Natural killer cell (primary cell): ENCODE measurements at places on chromosomes 4 and X. TPM values are rescaled to one million over a fixed set of nuclear protein-coding genes. Genes with fewer than 3 reads are reported as not detected.

DNA sequence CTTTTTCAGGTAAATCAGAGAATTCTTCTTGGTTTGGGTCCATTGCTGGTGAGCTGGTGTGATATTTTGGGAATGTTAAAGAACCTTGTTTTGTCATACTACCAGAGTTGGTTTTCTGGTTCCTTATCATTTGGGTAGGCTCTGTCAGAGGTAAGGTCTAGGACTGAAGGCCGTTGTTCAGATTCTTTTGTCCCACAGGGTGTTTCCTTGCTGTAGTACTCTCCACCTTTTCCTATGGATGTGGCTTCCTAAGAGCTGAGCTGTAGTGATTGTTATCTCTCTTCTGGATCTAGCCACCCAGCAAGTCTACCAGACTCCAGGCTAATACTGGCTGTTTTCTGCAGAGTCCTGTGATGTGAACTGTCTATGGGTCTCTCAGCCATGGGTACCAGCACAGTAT lies 367.5 kb upstream of the GATB start:
- no peak overlapping the region for H3K27ac ChIP-seq
- no peaks in the 10 kb centered on the region for H3K36me3 ChIP-seq
- no peak for DNase-seq
- no peaks in the 10 kb centered on the region for H3K4me1 ChIP-seq
- H3K4me3 ChIP-seq, result no peak overlapping the region

GRCh38 chrX:11558972-11559371 lies 106.7 kb downstream of the ARHGAP6 start:
- no peak overlapping the region for H3K4me3 ChIP-seq
- no peaks in the 10 kb centered on the region for H3K36me3 ChIP-seq
- H3K27ac ChIP-seq, result no peak overlapping the region

DNA sequence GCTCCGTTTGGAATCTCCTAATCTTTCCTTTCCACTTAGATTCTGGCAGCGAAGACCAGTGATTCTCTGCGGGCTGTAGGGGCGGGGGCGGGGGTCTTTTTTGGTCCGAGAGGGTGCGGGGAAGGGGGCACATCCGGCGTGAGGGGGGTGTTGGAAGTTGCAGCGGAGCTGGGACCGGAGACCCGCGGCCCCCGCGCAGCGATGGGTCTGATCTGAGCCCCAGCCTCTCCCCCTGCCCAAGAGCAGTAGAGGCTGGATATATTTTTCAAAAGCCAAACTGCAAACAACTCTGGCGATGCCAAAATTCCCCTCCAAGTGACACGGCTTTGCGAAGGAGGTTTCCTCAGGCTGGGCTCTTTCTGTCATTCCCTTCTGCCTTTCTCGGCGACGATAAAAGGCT lies 355 bp downstream of the GRID2 start:
- no peaks in the 10 kb centered on the region for H3K4me1 ChIP-seq
- DNase-seq, result no peak
- no peak overlapping the region for H3K4me3 ChIP-seq
- H3K36me3 ChIP-seq, result no peaks in the 10 kb centered on the region

Gene SMIM10L2A
- total RNA-seq, result 0.27 TPM

Gene TMEM271
- not detected for total RNA-seq
